Activated T-helper 2 cell treated with anti-CD3 and anti-CD28 coated beads, Interferon-gamma antibody, Interleukin-2, Interleukin-4, amounts not matched to agents 10 μg/mL and 5 μg/mL and 100 μg/mL, durations not matched to agents 14 hours and 24 hours and 36 hours (primary cell): ENCODE measurements at places on chromosomes 11 and 22.

DNA sequence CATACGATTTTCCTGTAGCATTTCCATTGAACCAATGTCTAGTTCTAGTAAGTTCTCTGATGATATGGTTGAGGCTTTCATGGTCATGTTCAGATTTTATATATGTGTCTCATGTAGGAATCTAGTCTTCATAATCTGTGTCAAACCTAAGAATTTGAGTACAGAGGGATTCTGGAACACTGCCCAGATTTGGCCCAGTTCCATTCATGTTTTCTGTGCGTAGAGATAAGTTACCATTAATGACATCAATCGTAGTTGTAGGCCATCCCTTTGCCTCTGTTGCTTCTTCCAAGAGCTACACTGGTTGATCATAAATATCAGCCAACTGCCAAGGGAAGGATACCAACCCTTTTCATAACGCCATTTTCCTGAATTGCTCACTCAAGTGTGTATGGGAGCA is 23.3 kb downstream of the ST3GAL4 start:
- DNase-seq, result no peak

GRCh38 chr11:70470127-70470526 is 71.8 kb downstream of the CTTN start:
- no peak for DNase-seq

- DNase-seq, result no peak
Observed at GRCh38 chr22:43620197-43620596, 191.9 kb downstream of the EFCAB6 start.

DNA sequence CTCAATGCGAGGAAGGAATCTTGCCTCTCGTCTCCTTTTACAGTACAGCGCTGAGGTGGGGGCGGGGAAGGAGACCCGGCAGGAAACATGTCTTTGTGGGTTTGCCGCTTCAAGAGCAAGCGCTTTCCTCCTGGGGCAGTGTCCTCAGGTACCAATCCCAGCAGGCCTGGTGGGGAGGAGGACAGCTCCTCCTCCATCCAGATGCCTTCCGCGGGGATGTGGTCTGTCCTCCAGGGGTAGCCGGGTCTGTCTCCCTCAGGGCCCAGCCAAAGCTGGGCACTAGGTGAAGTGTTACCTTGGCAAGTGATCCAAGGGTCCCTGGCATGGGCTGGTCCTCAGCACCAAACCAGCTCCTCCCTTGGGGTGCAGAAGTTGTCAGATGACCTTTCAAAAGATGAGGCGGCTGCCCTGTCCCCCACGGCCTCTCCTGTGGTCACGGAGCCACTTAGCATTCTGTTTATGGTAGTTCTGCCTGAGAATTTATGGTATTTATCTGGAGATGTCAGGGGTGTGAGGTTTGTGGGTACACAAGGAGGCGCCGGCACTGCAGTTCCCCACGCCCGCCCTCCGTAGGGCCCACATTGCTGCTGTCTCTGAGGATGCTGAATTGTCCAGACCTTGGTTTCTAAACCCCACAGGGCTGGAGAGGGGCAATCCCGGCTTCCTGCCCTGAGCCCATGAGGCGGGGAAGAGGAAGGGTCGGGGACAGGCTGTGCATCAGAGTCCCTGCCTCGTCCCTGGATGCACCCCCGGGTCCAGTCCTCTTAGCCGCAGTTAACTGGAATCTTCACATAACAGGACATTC is 93.5 kb upstream of the ANO1 start:
- no peak for DNase-seq
